ENCODE measurements at places on chromosomes 5 and 9. TPM values are rescaled to one million over a fixed set of nuclear protein-coding genes. Genes with fewer than 3 reads are reported as not detected.

The REEP2 gene
- 31.0 TPM for total RNA-seq

The IL7R gene
- not detected for total RNA-seq

The ACTBL2 gene
- total RNA-seq: not detected

DNA sequence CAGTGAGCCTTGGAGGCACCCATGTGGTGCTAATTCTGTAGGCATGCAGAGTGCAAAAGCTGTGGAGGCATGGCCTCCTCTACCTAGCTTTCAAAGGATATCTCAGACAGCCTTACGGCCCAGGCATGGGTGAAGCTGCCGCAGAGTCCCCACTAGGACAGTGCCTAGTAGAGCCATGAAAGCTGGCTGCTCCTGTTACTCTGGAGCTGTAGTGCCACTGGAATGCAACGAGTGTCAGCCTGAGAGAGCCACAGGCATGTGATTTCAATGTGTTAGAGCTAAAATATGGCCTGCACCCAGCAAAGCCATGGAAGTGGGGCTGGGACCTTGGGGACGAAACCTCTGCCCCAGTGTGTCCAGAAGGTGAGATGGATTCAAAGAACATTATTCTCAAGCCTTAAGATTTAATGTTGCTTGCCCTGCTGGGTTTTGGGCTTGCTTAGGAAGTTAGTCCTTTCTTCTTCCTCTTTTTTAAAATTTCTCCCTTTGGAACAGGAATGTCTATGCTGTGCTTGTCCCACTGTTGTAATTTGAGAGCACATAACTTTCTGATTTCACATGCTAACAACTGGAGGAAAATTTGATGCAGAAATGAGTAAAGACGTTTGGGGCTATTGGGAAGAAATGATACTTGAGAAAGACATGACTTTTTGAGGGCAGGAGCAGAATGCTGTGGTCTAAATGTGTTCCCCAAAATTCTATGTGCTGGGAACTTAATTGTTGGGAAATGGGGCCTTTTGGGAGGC lies 298.4 kb downstream of the PSAT1 start:
- H3K36me3 ChIP-seq: no peaks in the 10 kb centered on the region
- H3K27ac ChIP-seq: no peak overlapping the region
- H3K27me3 ChIP-seq: peaks cover 21% of the 10 kb centered on the region
- H3K4me1 ChIP-seq: no peaks in the 10 kb centered on the region
- no peak for DNase-seq
- no peak overlapping the region for H3K4me3 ChIP-seq

DNA sequence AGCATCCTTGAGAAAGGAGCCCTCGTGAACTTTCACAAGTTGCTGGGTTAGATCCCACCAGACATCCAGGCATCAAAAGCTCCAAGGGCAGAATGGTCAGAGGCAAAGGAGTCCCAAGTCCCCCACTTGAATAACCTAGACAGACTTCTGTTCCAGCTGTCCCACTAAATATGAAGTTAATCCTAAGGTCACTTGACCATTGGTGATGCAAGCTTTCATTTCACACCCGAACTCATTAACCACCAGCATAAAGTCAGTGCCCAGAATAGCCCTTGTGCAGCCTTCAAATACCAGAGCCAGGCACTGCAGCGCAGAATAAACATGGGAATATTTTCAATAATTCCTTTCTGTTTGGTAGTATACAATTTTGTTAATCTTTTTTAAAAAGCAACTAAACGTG lies 28.9 kb downstream of the OXCT1 start:
- no peaks in the 10 kb centered on the region for H3K36me3 ChIP-seq
- no peak overlapping the region for H3K4me3 ChIP-seq
- no peaks in the 10 kb centered on the region for H3K4me1 ChIP-seq
- no peaks in the 10 kb centered on the region for H3K27me3 ChIP-seq

DNA sequence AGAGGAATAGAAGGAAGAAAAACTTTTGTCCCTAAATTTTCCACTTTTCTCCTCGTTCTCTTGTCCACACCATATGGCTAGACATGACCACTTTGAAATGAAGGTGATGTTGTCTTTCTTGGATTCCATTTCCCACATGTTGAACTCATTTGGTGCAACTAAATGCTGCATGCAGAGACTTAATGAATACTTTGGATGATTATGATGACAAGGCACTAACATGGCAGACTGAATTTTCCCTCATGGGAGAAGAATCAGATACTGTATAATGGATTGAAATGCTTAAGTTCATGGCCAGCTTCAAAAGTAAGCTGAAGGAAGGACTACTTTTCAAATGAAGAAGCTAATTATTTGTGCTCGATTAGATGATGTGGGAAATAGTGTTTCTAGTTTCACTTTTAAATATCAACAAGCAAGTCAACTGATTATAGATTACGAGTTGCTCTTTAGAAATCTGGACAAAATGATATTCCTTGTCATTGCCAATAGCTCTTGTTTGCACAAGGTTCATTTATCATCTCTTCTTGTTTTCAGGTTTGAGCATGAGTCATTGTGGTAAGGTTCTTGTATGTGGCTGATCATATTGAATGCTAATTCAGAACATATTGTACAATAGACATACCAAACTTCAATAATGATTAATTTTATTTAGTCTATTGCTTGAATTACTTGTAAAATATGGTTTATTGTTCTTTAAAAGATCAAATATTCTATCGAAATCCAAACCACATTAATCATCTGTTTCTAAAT lies 501.3 kb upstream of the FTMT start:
- no peaks in the 10 kb centered on the region for H3K4me1 ChIP-seq
- no peak for DNase-seq
- H3K36me3 ChIP-seq: no peaks in the 10 kb centered on the region
- H3K27me3 ChIP-seq: no peaks in the 10 kb centered on the region
- no peak overlapping the region for H3K4me3 ChIP-seq

DNA sequence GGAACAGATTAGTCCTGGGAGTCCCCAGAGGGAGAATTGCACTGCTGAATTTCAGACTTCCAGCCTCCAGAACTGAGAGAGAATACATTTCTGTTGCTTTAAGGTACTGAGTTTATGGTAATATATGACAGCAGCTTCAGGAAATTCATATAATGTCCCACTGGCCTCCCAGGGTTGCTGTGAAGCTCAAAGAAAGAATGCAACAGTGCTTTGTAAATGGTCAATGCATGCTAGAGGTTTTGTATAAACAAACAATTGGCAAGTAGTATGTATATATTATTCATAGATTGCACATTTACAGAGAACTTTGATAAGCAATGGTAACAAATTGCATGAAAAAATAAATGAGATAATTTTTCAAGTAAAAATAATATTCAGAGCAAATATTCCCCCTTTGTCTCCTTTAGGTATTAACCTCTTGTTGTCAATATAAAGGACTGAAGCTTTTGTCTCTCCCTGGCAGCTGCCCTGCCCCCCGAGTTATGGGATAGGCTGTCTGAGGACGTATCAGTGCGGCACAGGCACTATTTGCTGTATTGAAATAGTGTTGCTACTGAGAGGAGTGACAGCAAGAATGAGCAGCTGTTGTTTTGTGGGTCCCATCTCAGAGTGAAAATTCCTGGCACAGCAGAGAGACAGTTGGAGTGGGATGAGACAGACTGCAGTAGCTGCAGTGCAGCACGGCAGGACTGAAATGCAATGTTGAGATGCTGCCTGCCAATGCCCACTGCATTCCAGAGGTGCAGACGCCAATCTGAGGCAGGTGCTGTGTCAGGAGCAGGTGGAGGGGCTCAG lies 194.2 kb upstream of the GLRA1 start:
- no peak overlapping the region for H3K27ac ChIP-seq
- no peaks in the 10 kb centered on the region for H3K4me1 ChIP-seq
- H3K36me3 ChIP-seq: no peaks in the 10 kb centered on the region
- H3K27me3 ChIP-seq: no peaks in the 10 kb centered on the region
- no peak overlapping the region for H3K4me3 ChIP-seq

GRCh38 chr9:38062498-38063362 lies 6.3 kb downstream of the SHB start:
- H3K36me3 ChIP-seq: peaks cover 5% of the 10 kb centered on the region
- H3K4me1 ChIP-seq: peaks cover 69% of the 10 kb centered on the region
- no peak for DNase-seq
- peaks cover 3% of the 10 kb centered on the region for H3K27me3 ChIP-seq

DNA sequence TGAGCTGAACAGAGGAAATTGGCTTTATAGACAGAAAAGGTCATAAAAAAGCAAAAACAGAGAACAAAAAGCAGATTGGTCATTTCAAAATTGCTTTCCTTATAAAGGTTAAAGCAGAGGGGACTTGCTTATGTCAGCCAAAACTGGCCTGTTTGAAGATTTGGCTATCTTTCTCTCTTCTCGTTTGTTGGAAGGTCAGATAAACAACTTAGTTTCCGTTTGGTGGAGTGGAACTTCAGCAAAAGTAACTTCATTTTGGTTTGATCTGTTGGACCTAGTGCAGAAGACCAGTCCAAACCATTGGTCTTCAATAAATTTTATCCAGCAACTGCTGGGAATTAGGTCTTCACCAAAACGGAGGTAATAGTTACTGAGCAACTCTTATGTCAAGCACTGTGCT lies 45.1 kb upstream of the HMGCS1 start:
- no peaks in the 10 kb centered on the region for H3K36me3 ChIP-seq
- H3K27me3 ChIP-seq: no peaks in the 10 kb centered on the region
- H3K4me1 ChIP-seq: peaks cover 10% of the 10 kb centered on the region
- no peak overlapping the region for H3K4me3 ChIP-seq
- no peak for DNase-seq

GRCh38 chr5:97065475-97065874 lies 76.9 kb downstream of the LIX1 start:
- DNase-seq: no peak
- no peaks in the 10 kb centered on the region for H3K27me3 ChIP-seq
- H3K36me3 ChIP-seq: no peaks in the 10 kb centered on the region
- peaks cover 59% of the 10 kb centered on the region for H3K4me1 ChIP-seq
- no peak overlapping the region for H3K27ac ChIP-seq

- H3K4me3 ChIP-seq: no peak overlapping the region
- H3K27me3 ChIP-seq: no peaks in the 10 kb centered on the region
These were observed 8.0 kb downstream of the SIL1 start for GRCh38 chr5:139190125-139190524.
